ENCODE measurements at places on chromosomes 2 and 18. TPM values are rescaled to one million over a fixed set of nuclear protein-coding genes. Genes with fewer than 3 reads are reported as not detected.

GRCh38 chr18:44732238-44732563 is 51.5 kb downstream of the SETBP1 start:
- peaks cover 9% of the 10 kb centered on the region for H3K27me3 ChIP-seq
- DNase-seq, result no peak
- H3K4me1 ChIP-seq, result peaks cover 48% of the 10 kb centered on the region
- no peak overlapping the region for H3K4me3 ChIP-seq

DNA sequence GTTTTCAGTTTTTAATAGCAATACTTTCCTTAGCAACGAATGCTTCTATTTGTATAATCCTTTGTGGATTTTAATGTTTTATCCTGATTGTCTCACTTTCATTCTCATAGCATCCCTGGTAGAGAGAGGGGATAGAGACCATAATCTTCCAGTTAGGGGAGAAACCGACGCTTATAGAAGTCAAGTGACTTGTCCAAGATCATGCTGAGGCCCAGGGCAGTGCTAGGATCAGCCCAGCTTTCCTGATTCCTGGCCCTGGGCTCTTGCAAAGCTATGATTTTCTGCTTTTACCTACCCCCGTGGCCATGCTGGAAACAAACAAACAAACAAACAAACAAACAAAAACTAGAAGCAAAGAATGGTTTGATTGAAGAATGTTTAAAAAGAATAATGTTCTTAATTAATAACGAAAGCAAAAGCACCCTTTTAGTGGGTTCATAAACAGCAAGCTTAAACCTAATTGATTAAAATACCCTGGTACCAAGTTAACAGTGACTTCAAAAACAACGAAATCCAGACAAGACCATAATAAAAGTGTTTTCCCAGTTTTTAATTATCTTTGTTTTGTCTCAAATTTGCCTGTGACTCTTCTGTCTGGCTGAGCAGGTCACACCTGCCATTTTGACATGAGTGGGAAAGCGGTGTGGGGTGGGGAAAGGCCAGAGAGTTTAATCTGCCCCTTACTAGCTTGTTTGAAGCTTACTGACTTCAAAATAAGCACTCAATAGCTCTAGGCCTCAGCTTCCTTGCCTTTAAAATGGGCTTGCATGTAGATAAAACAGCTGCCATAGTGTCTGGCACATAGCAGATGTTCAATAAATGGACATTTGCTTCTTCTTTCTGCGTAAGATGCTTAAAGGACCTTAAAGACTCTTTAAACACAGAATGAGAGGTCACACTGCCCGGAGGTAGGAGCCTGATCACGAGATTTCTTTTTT is 116.6 kb upstream of the MYCN start:
- no peak overlapping the region for H3K27ac ChIP-seq

GRCh38 chr2:71333619-71334018 is 2.0 kb downstream of the ZNF638 start:
- H3K4me3 ChIP-seq, result peak overlapping the region; percentile 89
- peaks cover 2% of the 10 kb centered on the region for H3K36me3 ChIP-seq
- peak; percentile 9 for DNase-seq
- no peaks in the 10 kb centered on the region for H3K27me3 ChIP-seq

DNA sequence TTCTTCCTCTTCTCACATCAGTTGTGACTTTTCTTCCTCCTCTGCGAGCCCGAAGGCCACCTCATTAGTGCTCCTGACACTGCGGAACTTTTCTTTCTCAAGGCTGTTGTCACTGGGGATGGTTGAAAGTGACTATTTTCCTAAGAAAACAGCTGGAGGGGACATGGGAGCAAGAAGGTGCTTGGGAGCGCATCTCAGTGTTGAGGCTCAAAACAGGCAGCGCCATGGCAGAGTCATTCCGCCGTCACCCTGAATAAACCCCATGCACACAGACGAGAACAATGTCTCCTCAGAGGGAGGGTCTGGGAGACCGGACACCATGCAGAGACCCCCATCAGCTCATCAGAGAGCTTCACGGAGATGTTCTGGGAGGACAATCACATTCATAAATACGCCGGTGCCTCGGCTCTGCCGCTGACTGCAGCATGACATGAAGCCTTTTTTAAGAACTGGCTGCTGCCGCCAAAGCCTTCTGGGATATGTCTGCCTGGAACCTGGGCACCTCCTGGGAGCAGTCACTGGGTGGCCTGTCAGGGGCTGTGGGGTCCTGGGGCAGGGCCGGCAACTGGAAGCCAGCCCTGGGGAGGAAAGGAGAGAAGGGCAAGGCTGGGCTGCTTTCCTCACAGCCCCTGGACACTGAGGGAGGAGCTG is 19.2 kb downstream of the ATOH8 start:
- no peaks in the 10 kb centered on the region for H3K27me3 ChIP-seq
- no peak for DNase-seq
- peaks cover 52% of the 10 kb centered on the region for H3K4me1 ChIP-seq
- peak overlapping the region; percentile 37 for H3K4me3 ChIP-seq
- no peaks in the 10 kb centered on the region for H3K36me3 ChIP-seq
- H3K27ac ChIP-seq, result peak overlapping the region; percentile 85

DNA sequence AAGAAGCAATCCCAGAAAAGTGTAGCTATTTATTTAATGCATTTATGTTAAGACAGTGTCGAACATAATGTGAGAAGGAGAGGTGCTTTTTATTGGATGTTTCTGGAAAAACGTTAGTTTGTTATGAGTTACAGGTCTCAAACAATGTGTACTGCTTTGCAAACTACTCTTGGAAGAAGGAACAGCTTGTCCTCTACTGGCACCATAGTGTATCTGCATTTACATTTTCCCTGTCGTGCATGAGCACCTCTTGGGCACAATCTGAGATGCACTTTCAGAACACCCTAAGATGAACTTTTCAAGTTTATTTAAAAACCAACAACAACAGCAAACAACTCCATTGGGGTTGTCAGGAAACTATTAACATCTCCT is 22.8 kb downstream of the CCNYL1 start:
- no peaks in the 10 kb centered on the region for H3K27me3 ChIP-seq
- H3K4me3 ChIP-seq, result no peak overlapping the region
- no peak overlapping the region for H3K27ac ChIP-seq
- DNase-seq, result no peak

- H3K4me3 ChIP-seq, result no peak overlapping the region
- no peaks in the 10 kb centered on the region for H3K27me3 ChIP-seq
- no peaks in the 10 kb centered on the region for H3K36me3 ChIP-seq
- no peaks in the 10 kb centered on the region for H3K4me1 ChIP-seq
- peak; percentile 7 for DNase-seq
These were observed 417.1 kb upstream of the CDH2 start for GRCh38 chr18:28594034-28594433.

- H3K27me3 ChIP-seq, result no peaks in the 10 kb centered on the region
- no peaks in the 10 kb centered on the region for H3K4me1 ChIP-seq
- no peak overlapping the region for H3K27ac ChIP-seq
- no peak overlapping the region for H3K4me3 ChIP-seq
- H3K36me3 ChIP-seq, result peaks cover 3% of the 10 kb centered on the region
These were observed 157.1 kb downstream of the BAZ2B start for GRCh38 chr2:159459279-159459678.

DNA sequence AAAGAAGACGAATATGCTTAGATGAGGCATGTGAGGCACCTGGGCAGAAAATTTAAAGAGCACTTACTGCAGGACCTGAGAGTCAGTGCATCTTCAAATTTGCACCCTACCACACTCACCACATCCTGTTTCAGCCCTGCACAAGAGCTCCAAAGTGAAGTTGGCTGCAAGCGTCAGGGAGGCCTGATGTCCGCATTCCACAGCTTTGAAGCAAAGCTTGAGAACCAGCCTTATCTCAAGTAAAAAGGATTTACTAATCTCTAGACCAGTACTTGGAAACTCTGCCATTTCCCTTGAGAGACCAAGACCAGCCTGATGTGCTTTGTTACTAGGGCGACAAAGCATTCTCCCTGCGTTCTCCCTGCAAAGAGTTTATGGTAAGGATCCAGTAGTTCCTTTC is 3.4 kb upstream of the ASNSD1 start:
- no peaks in the 10 kb centered on the region for H3K36me3 ChIP-seq
- peak; percentile 86 for DNase-seq
- H3K27ac ChIP-seq, result peak overlapping the region; percentile 21
- H3K4me1 ChIP-seq, result peaks cover 10% of the 10 kb centered on the region

DNA sequence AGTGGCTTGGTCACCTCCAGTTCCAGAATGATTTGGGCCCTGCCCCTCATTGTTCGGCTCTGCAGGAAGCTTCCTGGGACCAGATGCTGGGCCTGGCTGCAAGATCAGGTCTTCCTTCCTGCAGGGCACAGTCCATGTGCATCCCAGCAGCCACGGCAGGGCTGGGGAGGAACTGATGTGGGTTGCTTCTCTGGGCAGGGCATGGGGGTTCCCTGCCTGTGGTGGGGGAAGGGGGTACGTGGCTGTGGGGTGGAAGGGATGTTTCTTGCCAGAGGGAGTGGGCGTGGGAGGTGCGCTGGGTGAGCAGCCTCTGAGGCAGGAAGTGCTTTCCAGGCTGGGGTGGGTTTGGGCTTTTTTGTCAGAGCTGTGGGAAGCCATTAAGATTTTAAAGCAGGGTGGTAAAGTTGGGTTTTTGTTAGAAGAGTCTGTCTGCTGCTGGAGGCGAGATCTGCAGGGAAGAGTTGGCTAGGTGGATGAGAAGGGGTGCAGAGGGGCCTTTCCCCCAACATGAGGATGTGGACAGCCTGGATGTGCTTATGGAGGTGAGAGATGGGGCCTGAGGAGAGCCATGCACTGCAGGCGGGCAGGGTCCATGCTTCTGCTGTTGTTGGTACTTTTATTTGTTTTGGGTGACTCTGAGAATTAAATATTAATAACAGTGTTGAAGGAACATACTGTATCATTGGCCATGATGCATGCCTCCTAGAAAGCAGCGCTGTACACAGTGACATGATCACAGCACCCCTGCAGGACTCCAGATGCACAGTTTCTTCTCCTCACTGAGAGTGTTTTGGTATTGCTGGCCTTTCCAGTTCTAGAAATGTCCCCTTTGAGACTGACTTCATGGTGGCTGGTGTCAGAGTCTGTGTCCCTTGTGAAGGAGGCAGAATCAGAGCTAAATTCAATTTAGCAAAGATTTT is 45.3 kb downstream of the DGKD start:
- H3K27ac ChIP-seq, result no peak overlapping the region
- H3K36me3 ChIP-seq, result no peaks in the 10 kb centered on the region
- no peaks in the 10 kb centered on the region for H3K27me3 ChIP-seq
- peaks cover 2% of the 10 kb centered on the region for H3K4me1 ChIP-seq
- H3K4me3 ChIP-seq, result no peak overlapping the region
- DNase-seq, result no peak

DNA sequence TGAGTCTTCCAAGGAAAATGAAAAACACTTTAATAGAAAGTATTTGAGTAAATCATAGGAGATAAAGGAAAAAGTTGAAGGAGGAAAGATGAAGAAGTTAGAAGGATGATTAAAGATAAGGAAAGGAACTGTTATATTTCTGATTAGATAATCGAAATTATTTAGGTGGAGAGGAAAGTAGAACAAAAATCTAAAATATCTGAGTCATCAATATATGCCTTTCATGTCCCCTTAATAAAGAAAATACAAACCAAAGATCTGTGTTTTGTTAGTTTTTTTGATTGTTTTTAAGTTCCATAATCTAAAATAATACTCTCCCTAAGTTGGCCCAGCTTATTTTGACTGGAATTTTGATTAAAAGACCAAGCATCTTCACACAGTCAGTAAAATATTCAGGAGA is 412.9 kb upstream of the DDX18 start:
- no peak overlapping the region for H3K27ac ChIP-seq
- H3K27me3 ChIP-seq, result no peaks in the 10 kb centered on the region
- H3K4me3 ChIP-seq, result no peak overlapping the region
- no peaks in the 10 kb centered on the region for H3K4me1 ChIP-seq

DNA sequence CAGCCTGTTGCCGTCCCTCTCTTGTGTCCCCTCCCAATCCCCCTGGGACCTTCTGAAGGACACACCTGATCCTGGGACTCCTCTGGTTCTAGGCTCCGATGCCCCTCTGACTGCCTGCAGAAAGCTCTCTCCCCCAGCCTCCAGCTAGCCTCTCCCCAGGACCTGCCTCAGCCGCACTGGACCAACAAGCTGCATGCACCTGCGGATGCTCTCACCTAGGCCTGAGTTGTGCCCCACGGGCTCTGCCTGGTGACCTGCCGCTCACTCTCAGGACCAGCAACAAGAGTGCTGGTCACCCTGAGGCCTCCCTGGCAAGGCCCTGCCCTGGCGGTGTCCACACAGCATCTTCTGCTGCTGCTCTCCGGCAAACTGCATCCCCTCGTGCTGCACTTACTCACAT is 63.0 kb downstream of the EIPR1 start:
- DNase-seq, result no peak
- H3K4me3 ChIP-seq, result no peak overlapping the region
- no peaks in the 10 kb centered on the region for H3K4me1 ChIP-seq

DNA sequence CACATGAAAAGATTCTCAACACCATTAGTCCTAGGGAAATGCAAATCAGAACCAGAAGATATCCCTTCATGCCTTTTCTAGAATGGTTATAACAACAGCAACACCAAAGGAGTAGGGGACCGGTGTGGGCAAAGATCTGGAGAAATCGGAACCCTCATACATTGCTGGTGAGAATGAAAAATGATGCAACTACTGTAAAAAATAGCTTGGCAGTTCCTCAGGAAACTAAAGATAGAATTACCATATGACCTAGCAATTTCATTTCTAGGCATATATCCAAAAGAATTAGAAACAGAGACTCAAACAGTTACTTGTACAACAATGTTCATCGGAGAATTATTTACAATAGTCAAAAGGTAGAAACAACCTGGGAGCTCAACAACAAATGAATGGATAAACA is 29.2 kb upstream of the CDH7 start:
- H3K27ac ChIP-seq, result no peak overlapping the region
- H3K27me3 ChIP-seq, result no peaks in the 10 kb centered on the region
- no peak for DNase-seq
- no peaks in the 10 kb centered on the region for H3K4me1 ChIP-seq
- H3K36me3 ChIP-seq, result no peaks in the 10 kb centered on the region

DNA sequence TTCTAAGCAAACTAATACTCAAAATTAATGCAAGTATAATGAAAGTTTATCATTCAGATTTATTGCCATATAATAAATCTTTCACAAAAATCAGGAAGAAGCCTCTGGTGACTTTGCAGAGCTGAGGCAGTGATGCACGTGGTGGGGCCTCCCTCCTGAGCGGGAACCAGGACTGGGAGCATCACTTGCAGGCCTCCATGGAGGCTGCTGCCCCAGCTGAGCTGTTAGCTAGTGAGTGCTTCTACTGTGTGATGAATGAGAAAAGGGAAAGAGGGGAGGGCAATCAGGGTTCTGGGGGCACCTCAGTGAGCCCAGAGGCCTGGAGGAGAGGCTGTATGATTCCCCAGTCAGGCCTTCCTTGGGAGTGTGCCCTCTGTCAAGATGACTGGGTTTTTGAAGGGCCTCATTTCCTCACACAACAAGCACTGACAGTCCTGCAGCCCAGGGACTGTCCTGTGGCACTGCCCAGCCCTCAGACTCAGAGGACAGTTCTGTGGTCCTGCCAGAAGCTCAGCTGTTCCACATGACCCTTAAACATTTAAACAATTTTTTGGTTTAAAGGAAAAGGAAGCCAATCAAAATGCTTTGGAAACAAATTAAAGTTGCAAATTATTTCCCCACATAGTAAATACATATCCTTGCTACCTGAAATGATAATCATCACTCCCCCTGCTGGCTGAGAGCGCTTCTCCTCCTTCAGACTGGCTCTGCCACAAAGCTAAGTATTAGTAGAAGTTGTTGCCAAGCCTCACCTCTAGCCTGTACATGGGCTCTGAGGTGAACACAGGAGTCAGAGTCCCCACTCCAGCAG is 90.9 kb upstream of the SMAD7 start:
- H3K4me1 ChIP-seq, result no peaks in the 10 kb centered on the region
- H3K4me3 ChIP-seq, result no peak overlapping the region
- H3K36me3 ChIP-seq, result no peaks in the 10 kb centered on the region
- H3K27me3 ChIP-seq, result no peaks in the 10 kb centered on the region

Gene TDRD15
- not detected for total RNA-seq

Gene GCKR
- not detected for total RNA-seq

Gene COL5A2
- total RNA-seq, result 580 TPM

All from astrocyte (in vitro differentiated cells and primary cell).